NCI-H526 treated with DMSO at 0.1 percent for 48 hours (cell line): ENCODE measurements at places on chromosomes 6 and 20.

DNA sequence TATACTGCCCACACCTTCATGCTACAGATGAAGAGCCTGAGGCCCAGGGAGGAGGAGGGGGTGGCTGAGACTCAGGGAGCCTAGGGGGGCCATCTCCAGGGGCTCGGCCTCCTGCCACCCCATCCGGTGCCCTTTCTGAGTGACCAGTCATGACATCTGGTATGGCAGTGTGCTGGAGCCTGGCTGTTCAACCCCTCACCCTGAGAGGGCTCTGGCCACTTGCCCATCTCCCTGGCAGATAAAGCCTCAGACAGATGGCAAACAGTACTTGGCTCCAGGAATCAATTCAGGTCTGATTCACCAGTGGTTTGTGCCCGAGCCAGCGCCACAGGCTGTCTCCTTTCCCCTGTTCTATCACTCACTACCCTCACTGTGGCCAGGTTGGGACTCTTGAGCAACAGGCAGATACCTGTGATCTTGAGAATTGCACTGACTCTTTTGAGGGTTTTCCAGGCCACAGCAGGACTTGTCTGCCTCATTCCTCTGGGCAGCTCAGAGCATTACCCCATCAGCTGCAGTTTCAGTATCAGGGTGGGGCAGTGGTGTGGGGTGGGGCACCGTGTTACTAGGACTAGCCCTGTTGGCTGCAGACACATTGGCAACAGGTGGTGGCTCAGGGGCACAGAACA, 22.8 kb downstream of the SRSF3 start:
- no peak for DNase-seq

DNA sequence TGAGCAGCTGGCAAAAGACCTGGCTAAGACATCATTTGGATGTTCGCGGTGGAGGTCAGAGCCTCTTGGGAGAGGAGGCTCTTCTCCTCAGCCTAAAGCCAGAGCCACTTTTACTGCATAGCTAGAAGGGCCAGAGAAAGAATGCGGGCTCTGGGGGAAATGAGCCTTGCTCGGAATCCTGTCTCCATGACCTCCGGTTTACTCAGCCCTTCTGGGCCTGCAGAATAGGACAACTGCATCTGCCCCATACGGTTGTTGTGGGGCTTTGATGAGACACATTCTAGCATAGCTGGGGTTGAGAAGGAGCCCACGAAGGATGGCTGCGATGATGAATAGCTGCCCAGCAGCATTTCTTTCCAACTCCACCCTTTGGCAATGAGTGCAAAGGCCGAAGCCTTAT, 115.0 kb upstream of the SLC22A23 start:
- DNase-seq, result no peak

GRCh38 chr20:40880063-40880728, 148.4 kb upstream of the TOP1 start:
- DNase-seq, result no peak

DNA sequence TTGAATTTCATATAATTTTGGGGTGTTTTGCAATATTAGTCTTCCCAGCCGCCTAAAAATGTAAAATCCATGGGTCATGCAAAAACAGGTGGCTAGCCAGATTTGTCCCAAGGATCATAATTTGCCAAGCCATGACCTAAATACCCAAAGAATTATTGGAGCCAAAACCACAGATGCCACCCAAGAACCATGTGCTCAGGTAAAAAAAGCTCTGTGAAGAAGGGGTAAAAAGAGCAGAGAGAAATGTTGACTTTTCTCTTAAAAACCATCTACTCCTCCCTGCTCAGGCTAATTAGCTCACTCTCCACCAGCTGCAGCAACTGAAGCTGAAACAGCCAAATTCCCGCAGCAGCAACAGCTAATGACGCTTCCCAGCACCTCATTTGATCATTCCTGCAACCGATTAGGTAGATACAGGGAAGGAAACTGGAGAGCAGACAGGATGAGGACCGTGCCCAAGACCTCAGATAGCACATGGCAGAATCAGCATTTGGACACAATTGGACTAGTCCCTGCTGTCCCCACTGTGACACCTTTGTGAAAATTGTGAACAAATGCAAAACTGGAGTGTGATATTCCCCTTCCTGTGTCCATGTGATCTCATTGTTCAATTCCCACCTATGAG, 107.9 kb upstream of the NXT1 start:
- no peak for DNase-seq

DNA sequence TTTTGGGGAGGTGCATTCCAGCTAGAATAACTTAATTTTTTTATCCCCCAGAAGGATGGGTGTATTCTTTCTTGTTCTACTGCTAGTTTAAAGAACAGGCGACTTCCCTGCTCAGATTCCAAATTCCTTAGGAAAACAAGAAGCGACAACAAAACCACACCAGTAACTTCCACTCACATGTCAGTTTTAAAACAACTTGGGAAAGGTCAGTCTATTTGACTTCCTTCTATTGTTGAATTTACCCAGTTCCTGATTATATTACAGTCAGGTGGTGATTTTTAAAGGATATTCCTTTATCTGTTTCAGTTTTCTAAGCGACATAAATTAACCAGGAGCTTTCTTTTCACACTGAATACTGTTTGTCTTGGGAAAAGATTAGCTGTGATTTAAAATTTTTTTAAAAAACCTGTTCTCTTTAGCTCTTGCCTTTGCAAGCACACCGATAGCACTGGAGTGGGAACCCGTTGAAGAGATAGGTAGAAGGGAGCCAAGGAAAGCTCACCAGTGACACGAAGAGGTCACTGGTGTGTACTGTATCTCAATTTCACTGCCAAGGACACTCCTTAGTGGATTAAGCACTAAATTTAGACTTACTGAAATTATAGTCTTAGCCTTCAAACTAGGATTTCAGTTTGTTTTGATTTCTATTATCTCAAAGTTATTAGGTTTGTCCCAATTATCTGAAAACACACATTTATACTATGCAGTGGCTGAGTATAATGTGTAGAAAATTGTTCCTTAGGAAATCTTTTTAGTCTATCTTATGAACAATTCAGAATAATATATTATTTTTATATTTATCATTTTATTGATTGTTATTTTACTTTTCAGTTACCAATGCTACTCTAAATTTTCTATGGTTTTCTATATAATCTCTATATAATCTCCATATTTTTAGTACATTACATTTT, 22.3 kb downstream of the MARCKS start:
- DNase-seq, result peak; percentile 58

DNA sequence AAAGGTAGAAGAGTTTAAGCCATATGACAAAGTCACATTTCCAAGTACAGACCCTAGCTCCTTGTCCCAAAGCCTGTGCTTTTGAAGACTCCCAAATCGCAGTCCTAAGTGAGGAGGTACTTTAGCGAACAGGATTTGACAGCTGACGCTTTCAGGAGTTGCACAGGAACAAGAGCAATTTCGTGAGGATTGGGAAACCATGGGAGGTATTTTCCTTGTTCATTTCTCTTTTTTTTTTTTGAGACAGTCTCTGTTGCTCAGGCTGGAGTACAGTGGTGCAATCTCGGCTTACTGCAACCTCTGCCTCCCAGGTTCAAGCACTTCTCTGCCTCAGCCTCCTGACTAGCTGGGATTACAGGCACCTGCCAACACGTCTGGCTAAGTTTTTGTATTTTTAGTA, 150.6 kb downstream of the MTHFD1L start:
- DNase-seq, result no peak

DNA sequence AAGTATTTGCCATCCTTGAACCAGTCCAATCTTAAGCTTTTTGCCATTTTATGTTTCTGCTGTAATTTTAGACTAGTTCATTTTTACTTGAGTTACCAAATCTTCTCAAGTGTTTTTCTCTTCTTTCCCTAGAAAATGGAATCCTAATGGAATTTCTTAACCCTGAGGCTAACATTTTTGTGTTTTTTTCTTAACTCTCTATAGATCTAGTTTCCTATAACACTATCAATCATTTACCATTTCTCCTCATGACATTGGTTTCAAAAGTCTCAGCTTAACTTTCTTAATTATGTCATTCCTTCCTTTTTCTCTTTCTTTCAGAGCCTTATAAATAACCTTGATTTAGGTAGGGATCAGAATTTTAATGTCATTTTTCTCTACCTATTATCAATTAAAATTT, 54.8 kb downstream of the SENP6 start:
- no peak for DNase-seq

- DNase-seq, result no peak
Measured at GRCh38 chr6:137494988-137495702, 951 bp upstream of the OLIG3 start.

DNA sequence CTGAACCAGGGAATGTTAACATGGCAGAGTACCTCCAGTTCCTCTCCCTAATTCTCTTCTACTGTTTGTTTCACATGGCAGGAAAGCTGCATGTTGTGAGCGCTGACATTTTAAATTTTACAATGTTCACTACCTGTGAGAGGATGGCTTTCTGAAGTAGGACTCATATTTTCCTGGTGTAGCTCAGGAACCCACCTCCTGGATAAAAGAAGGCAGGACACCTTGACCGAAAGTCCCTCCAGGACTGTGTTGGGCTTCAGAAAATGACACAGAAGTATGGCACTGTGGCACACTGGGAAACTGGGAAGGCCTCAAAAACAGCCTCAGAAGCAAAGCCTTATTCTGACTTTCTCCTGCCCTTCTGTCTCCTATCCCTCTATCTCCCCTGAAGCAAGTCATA, 33.3 kb downstream of the PTPRK start:
- DNase-seq, result no peak

DNA sequence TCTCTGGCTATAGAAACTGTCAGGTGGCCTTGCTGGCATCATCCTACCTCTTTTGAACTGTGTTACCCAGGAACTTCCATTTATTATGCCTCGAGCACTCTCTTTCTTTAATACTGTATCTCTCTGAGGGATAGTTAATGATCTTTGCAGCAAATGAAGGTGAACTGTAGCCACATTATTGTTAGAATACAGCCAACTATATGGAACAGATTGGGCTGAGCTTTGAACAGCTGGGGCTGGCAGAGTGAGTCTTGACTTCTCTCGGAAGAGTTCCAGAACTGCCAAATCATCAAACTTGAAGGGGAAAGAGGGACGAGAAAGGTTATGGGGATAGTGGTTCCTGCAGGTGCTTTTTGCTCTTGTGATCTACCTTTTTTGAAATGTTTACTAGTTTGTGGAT, 237.7 kb downstream of the PRL start:
- DNase-seq, result no peak

DNA sequence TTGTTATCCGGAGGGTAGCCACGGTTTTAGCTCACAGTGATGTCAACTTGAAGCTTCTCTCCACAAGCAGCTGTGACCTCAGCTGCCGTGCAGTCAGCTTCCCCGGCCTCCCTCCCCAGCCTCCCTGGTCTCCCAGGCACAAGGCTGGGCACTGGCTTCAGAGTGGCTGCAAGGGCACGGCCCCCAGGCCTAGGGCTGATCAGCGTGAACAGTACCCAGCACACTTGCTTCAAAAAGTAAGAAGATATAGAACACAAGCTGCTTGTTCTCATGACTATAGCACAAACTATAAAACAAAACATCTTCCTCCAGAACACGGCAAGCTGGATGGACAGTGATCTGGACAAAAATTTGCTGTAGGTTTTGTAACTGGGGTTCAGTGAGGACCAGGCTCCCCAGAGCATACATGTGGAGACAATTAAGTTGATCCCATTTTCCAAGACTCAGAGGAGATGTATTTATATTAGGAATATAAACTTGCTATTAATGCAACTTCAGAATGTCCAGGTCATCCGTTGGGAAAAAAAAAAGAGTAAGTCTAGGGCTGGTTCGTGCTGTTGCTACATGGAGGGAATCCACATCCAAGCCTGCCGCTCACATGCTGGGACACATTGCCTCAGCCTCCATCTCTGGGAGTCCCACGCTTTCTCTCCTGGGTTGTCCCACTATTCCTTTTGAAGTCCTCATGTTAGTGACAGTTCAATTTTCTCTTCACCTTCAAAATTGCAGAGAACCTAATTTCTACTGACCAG, 199.4 kb upstream of the THBS2 start:
- DNase-seq, result no peak

DNA sequence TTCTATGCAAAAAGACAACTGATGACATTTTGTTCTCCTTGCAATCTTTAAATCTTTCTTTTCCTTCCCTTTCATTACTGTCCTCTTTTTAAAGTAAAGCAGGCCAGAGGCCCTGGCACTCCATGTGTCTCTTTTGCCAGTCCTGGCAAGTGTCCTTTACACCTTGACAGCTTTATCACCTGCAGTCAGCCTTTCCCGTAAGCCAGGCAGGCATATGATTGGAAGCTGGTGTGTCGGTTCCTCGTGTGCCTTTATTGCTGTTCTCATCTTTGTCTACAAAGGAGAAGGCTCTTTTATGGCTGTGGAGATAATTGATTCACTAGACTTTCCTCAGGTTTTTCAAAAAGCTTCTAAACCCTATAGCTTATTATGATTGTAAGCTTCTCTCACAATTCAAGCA, 162.3 kb upstream of the FBXL4 start:
- DNase-seq, result peak; percentile 28

DNA sequence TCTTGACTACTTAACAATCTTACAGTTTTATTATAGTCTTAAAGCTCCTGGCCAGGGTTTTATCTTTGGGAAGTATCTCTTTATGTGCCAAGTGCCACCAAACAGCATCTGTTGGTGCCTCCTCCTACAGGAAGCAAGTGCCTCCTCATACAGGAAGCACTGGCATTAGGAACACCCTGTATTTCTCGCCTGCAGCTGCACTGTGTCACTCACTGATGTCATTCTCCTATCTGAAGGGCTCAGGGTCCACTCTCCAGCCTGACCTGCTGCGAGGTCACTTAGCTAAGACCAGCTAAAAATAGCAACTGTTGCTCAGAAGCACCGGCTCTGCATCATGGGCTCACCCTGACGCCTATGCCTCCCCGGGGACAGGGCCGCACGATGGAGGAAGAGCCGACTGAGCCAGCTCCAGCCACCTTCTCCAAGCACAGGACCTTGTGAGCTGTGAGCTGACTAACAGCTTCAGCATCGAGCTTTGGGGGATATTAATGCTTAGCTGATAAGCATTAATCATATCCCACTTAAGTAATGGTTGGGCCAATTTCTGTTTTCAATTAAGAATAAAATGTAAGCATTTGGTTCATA, 66.3 kb upstream of the CD93 start:
- no peak for DNase-seq

GRCh38 chr6:81696524-81696923, 56.0 kb downstream of the TENT5A start:
- DNase-seq, result peak; percentile 83

DNA sequence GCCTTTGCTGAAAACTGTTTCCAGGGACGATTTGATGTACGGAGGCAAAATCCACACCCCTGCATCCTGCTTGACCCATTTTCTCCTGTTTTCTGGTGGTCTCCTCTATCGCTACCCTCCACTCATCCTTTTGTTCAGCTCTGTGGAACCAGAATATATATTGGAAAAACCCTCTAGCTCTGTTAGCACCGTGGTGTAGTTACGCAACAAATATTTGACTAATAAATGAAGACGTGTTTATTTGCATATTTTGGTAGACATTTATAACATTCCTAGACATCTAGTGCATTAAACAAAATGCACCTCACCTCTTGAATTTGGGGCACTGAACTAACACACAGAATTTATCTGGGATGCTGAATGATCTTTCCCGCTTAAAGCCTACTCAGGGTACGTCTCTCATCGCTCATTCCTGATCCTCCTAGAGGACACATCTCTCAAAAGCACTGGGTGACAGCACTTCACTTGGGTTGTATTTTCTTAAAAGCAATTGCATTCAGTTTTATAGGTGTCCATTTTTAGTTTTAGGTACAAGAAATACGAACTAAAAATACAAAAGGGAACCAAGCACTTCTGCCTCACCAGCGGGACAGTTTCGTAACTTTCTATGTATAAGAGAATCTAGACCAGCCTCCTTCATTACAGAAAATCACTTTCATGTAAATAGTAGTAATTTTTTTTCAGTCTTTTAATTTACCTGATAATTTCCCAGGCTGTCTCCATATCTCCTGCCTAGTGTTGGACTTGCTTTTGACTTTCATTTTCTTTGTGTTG, 59.2 kb downstream of the SNRNP48 start:
- no peak for DNase-seq

- DNase-seq, result no peak
Measured at GRCh38 chr20:63158845-63159244, 57.1 kb downstream of the YTHDF1 start.
